ENCODE measurements at places on chromosomes 1 and 21.

GRCh38 chr1:46117810-46118494, 14.5 kb downstream of the PIK3R3 start:
- no peak for DNase-seq

GRCh38 chr1:29436181-29436785, 200.0 kb downstream of the PTPRU start:
- DNase-seq: no peak

DNA sequence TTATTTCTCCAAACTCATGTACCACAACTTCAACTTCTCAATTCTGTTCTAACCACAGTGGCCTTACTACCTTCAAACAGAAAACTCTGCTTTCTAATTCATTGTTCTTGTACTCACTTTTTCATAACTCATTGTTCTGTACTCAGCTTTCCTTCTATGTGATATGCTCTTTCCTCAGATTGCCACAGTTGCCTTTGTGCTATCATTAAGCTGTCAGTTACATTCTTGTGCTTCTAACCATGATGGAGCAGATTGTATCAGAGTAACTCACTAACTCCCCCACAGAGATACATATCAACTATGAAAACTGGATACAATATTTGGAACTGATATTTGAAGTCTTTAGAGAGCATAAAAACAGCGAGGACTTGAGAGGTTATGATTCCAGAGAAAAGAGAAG, 1213.7 kb downstream of the KCNT2 start:
- DNase-seq: no peak

GRCh38 chr1:193176113-193176512, 10.3 kb downstream of the B3GALT2 start:
- no peak for DNase-seq

GRCh38 chr21:36522219-36522808, 42.4 kb upstream of the CLDN14 start:
- DNase-seq: no peak

DNA sequence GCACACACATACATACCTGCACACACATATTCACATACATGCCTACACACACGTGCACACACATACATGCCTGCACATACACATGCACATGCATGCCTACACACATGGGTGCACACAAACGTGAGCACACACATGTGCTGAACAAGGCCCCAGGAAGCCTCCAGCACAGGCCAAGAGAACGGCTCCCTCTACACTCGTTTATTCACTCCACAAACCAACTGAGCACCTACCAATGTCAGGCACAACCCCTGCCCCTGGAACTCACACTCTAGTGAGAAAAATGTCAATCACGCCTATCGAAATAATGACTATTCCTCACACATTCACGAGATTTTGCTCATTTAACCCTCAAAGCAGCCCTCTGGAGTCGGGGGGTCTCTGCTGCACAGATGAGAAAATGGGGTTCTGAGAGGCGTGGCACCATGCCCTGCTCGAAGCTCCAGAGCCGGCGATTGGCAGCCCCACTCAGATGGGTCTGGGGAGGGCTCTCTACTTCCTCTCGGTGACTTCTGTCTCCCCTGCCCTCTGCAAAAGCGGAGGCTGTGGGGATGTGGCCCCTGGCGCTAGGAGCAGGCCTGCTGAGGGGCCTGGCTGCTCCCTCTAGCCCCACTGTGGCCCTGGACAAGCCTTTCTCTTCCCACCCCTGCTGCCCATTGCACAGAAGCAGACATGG, 90.2 kb upstream of the RUNX3 start:
- DNase-seq: no peak

- DNase-seq: no peak
These were observed 33.6 kb downstream of the ACOT11 start for GRCh38 chr1:54581621-54582035.

DNA sequence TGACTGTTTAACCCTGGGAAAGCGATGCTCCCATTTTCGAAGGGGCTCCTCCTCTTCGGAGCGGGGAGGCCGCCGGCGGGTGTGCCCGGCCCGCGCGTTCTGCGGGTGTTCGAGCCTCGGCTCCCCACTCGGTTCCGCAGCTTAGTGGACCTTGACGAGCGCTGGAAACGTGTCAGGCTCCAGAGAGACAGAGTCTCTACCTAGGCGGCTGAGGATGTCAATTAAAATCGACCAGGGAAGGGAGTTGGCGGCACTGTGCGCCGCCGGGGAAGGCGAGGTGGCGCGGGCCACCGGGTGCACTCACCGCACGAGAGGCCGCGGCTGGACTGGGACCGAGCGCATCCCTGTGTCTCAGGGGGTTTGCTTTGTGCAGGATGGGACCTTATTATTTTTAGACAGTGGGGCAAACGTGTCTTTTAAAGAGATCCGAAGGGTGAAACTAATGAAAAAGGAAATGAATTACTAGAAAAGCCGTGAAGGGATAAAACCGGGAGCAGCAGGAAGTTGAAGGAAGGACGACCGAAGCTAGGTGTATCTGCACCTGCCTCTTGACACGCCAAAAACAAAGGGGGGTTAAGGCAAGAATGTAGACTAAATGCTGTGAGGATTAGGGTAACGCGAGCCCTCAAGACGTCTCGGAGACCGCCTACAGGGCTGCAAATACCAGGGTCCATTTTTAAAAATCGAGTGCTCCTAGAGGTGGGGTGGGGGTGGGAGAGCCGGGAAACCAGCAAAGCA, 5.6 kb downstream of the LHX4 start:
- no peak for DNase-seq

DNA sequence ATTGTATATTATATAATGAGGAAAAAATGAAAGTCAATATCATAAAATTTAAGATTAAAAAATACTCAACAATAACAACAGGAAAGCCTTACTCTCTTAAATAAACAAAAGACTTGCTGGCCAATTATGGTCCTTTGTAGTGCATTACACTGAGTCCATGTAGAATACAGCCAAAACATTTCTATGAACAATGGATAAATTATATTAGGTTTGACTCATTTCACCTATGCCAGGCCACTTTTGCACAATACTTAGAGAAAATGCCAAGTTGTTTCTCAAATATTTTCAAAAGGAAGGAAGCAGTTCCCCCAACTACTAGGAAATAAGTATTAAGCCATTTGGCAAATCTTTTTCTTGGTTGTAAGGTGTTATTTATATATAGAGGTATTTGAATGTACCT, 19.8 kb upstream of the UCK2 start:
- DNase-seq: no peak

DNA sequence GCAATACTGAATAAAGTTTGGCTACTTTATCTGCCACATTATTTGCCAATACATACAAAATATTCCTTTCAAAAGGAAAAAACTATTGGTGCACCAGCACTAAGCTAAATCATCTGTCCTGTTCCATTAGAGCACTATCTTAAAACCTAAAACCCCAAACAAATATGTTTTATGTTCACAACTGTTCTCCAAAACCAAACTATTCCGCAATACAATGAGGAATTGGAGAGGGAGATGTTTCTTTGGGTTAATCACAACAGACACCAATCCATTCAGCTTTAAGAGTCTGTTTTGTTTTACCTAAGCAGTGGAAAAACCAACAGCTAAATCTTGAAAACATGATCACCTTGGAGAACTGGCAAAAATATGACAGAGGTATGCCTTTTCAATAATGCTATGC, 85.1 kb downstream of the ZNF644 start:
- DNase-seq: no peak

DNA sequence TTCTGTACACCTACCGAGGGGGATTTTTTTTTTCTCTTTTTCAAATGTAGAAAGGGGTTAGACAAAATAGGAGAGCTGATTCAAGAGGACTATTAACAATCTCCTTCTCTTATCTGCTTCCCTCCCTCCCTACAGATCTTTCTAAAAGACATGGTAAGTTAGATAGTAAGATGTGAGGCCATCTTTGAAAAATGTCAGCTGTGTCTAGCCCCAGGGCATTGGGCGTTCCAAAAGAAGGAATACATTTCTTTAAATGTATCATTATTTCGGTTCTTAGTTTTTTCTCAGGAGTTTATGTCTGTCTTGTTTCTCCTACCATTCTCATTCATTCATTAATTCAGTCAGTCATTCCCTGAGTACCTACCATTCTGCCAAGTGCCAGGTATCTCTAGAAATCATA, 27.2 kb downstream of the BCL9 start:
- DNase-seq: no peak

DNA sequence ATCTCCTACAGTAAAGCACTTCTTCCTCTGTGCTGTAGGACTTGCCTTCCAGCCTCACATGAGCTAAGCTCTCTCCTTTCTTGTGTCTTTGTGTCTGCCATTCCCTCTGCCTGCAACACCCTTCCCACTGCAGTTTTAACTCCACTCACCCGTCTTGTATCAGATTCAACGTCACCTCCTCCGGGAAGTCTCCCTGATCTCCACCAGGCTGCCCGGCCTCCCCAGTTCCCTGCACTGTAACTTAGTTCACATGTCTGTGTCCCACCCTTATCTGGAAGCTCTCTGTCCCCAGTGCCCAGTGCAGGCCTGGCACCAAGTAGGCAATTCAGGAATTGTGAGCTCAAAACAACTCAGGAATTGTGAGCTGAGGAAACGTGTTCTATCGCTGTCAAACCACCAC, 96.4 kb downstream of the GLIS1 start:
- no peak for DNase-seq

DNA sequence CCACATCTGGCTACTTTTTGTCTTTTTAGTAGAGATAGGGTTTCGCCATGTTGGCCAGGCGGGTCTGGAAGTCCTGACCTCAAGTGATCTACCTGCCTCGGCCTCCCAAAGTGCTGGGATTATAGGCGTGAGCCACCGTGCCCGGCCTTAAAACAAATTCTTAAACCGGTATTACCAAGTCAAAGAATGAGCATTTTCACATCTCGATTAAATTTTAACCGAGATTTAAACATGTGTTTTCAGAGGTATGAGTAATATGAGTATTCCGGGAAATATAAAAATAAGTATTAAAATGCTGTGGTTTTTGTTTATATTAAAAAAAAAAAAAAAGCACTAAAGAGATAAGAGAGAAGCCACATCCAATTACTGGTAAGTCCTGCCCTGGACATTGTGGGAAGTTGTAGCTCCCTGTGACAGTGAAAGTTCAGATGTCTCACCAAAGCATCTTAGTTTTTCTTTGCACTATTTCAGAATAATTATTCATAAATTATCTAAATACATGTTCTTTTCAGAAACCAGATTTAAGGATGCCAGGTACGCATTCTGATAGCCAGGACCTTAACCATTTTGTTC, 24.9 kb downstream of the ZNF281 start:
- DNase-seq: no peak

DNA sequence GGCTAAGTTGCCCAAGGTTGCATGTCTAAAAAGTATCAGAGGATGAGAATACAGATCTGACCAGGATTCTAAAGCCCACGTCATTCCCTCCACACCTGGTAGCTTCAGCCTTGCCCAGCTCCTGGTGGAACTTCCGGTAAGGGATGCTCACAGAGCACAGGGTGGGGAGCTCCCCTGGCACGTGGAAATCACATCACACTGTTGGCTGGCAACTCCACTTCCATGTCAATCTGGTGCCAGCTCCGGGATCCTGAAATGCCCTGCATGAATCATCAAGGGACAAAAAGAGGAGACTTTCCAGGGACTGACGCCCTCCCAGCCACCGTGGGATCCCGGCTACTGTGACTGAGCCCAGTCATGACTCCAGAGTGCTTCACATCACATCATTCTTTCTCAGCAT, 12.4 kb upstream of the BCAR3 start:
- DNase-seq: no peak

- DNase-seq: no peak
These were observed 144.5 kb downstream of the SLC45A1 start for GRCh38 chr1:8462371-8462892.

DNA sequence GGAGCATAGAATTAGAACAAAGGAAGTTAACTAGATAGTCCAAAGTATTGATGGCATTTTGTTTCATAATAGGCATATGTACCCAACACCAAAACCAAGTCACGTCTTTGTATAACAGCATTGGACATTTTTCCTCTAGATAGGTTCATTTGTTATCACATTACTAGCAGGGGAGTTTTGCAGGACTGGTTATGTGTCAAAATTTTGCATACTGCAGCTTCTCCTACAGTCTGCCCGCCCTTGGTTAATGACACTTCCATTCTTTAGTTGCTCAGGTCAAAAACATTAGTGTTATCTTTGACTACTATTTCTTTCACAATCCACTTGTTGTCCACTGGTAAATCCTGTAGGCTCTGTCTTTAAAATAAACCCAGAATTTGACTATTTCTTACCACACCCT, 8.9 kb downstream of the CAPZA1 start:
- DNase-seq: no peak

DNA sequence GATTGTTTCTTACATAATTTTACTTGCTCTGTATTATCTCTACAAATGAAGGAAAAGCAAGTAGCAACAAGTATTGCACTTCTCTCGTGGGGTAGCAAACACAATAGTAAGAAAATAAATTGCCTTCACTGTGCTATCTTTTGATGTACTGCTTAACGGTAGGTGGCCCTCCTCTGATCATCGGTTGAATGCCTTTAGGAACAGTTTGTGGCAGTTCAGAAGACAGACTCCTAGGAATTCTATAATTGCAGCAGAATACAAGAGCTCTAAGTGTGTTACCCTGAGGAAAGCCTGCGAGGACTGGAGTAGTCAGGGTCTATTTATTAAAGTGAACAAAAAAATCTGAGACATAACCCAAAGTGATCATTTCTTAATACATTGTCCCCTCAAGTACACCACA, 1135.9 kb downstream of the KCNT2 start:
- DNase-seq: no peak

GRCh38 chr1:150576794-150577556, 2.4 kb downstream of the MCL1 start:
- DNase-seq: no peak

DNA sequence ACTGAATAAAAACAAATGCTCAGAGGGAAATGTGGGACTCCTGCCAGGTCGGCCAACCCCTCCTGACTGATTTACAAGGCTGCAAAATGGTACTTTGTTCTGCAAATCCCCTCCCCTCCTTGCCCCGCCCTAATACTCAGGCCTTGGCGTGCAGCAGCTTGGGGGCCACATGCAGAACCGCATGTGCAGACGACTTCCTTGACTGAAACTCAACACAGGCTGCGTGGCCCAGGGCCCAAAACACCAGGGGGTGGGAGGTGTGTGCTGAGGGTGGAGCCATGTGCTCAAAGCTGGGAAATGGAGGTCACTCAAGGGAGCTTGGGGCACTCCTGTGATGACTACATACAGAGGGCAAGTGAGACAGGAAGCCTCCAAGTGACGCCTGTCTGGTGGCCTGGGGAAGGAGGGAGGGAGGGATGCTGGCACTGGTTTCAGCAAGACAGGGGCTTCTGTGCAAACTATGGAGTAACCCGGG, 87.2 kb downstream of the MRPL37 start:
- DNase-seq: peak; percentile 56

DNA sequence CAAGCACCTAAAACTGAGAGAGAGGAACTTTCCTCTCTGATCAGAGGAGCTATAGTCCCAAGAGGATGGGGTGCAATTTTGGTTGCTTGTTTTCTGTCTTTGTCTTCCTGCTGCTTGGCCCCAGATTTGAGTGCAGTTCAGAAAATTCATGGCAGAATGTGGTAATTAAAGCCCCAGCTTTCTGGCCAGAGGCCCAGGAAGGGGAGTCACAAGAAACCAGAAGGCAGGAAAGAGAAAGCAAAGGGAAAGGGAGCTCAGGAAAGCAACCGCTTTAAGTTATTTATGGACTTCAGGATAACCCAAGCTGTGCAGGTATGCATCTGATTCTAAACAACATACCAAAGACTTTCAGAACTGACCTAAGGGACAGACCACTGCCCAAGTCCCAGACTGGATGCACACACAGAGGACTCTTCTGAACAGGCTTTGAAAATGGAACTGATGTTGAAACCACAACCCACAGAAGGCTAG, 88.8 kb downstream of the ST3GAL3 start:
- DNase-seq: no peak

GRCh38 chr1:59556802-59557548, 257.8 kb upstream of the HOOK1 start:
- DNase-seq: no peak
